ENCODE measurements at places on chromosomes 16 and 17. TPM values are rescaled to one million over a fixed set of nuclear protein-coding genes. Genes with fewer than 3 reads are reported as not detected.

SPATA2L gene
- 14.4 TPM for total RNA-seq

SGCA gene
- 7.6 TPM for total RNA-seq

EVI2B gene
- total RNA-seq: 3.4 TPM

LIMD2 gene
- 21.9 TPM for total RNA-seq

SERPINF2 gene
- total RNA-seq: 31.7 TPM

C17orf67 gene
- 5.3 TPM for total RNA-seq

HSD17B1 gene
- 14.4 TPM for total RNA-seq

SPATA22 gene
- total RNA-seq: 100 TPM

VAT1L gene
- total RNA-seq: 4.2 TPM

RGS9 gene
- 5.7 TPM for total RNA-seq

KRT15 gene
- 5.8 TPM for total RNA-seq

KRTAP4-3 gene
- not detected for total RNA-seq

ST6GALNAC2 gene
- total RNA-seq: 29.7 TPM

TEDC2 gene
- 19.4 TPM for total RNA-seq

TM4SF5 gene
- total RNA-seq: not detected

OTOP2 gene
- 5.7 TPM for total RNA-seq

GCGR gene
- 1.5 TPM for total RNA-seq

C1QTNF8 gene
- 2.7 TPM for total RNA-seq

LRRC37A2 gene
- total RNA-seq: 62.0 TPM

PIK3R6 gene
- 2.5 TPM for total RNA-seq

KRT36 gene
- 0.24 TPM for total RNA-seq

PRDM7 gene
- total RNA-seq: 1.8 TPM

CCL4 gene
- total RNA-seq: 0.39 TPM

VKORC1 gene
- 102 TPM for total RNA-seq

SHBG gene
- total RNA-seq: 6.1 TPM

KRTAP2-2 gene
- not detected for total RNA-seq

DYNLRB2 gene
- 153 TPM for total RNA-seq

KRTAP4-4 gene
- total RNA-seq: not detected

HSPB9 gene
- total RNA-seq: 9.8 TPM

SLFN14 gene
- 0.55 TPM for total RNA-seq

CCL16 gene
- 0.24 TPM for total RNA-seq

HS3ST4 gene
- total RNA-seq: 2.6 TPM

TBC1D3 gene
- total RNA-seq: not detected

SNF8 gene
- 100 TPM for total RNA-seq

PMFBP1 gene
- total RNA-seq: 14.4 TPM

ATP1B2 gene
- total RNA-seq: 6.1 TPM
